Cardiac fibroblast (primary cell): ENCODE measurements at places on chromosomes 2 and 18.

DNA sequence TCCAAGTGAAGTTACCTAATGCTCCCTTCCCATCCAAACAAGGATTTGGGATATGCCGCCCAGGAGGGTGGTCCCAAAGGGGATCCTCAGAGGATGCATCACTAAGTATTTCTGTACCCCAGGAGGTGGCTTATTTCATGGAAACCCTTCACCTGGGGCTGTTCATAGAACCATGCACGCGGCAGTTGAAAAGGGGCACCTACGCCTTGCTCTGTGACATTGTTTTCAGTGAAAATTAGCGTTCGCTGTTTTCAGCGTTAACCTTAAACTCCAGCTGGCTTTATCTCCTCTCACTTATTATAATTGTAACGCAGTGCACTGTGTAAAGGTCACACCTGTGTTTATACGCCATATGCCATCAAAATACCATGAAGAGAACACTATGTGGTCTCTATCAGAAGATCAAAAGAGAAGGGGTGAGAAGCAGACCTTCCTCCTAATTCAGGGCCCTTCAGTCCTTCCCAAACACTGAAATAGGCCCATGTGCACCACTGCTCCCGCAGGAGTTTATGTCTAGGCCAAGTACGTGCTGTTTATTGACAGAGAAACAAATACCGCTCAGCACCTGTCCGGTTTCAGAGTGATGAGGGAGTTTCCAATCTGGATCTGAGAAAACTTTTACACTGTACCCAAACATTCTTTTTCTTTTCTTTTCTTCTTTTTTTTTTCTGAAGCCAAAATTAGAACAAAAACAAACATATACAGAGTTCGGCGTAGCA, 162.1 kb downstream of the BCL2 start:
- no peak for DNase-seq

DNA sequence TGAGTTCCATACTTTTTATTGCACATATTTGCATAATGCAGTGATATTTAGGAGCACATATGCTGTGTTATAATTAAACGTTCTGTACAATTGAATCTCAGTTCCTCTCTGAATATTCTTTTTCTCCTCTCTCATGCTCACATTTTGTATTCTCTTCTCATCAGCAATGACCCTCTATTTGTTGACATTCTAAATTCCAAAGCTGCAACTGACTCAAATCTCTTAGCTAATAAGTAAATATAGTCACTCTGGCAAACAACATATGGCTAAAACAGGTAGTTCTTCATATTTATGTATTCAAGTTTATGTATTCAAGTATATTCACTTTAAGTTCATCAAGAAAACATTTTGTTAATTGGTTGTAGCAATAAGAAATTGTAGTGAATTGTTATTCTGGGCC, 907.4 kb upstream of the VRK2 start:
- no peak for DNase-seq

- DNase-seq, result no peak
These were observed 32.9 kb downstream of the ITGB6 start for GRCh38 chr2:160167089-160167740.

- no peak for DNase-seq
These were observed 19.8 kb downstream of the LONRF2 start for GRCh38 chr2:100302585-100302892.

GRCh38 chr2:158825021-158825420, 29.9 kb downstream of the DAPL1 start:
- no peak for DNase-seq

GRCh38 chr2:269356-270030, 4.7 kb downstream of the ACP1 start:
- no peak for DNase-seq

DNA sequence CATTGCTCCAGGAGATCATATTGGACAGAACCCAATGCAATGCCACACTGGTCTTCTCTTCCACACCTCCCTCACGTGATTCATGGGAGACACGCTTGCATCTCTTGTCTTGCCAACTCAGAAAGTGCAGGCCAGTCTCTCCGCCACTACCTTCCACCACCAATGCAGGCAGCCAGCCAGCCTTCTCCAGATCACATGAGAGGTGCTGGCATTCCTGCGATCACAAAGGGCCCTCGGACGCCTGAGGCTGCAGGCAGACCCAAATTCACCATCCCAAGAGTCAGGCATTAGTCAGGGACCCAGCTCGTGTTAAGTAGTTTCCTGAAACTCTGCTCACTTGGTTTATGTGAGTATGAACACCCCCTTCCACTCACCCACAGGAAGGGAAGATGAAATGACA, 437.0 kb upstream of the ETAA1 start:
- DNase-seq, result no peak

GRCh38 chr18:13558790-13559189, 167.6 kb downstream of the FAM210A start:
- no peak for DNase-seq

DNA sequence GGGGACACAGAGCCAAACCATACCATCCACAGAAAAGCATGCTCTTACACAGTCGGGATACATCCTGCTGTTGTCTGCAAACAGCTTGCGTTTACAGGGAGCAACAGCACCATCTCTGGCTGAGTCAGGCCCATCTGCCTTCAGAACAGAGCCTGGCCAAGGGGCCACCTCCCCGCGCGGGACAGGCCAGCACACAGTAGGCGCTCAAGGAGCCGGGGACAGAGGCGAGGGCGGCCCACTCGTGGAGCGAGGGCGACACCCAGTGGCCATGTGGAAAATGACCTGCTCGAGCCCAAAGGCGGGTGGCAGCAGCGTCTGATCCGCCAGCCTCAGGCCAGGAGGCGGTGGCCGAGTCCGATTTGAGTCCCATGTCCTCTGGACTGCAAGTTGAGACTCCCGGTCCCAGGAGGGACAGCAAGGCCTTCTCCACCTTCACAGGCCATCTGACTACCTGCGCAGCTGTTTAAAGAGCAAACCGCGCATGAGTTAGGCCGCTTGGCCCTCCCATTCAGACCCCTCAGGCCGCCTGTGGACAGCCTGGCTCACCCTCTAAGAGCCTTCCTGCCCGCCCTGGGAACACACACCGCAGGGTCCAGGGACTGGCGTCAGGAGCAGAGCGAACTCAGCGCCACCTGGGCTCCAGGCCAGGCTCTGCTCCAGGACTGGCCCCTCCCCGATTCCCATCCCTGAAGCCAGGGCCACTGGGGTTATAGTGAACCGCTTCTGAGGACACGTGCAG, 38.3 kb downstream of the TTC32 start:
- peak; percentile 64 for DNase-seq

DNA sequence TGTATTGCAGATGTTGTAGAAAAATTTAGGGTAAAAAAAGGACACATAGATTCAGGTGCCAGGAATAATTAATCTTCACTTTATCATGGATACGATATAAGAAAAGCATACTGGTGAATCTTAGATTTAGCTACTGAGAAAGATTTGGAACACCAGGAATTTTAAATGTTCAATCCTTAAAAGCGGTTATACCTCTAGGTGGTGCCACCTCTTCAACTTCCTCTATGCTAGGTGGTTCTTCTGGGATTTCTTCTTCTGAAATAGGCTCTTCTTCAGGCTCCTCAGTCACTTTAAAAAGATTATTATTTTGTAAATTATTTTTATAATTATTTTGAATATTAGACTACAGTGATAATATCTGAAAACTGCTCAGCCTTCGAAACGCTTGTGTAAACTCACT, 133.1 kb downstream of the TTN start:
- DNase-seq, result no peak

DNA sequence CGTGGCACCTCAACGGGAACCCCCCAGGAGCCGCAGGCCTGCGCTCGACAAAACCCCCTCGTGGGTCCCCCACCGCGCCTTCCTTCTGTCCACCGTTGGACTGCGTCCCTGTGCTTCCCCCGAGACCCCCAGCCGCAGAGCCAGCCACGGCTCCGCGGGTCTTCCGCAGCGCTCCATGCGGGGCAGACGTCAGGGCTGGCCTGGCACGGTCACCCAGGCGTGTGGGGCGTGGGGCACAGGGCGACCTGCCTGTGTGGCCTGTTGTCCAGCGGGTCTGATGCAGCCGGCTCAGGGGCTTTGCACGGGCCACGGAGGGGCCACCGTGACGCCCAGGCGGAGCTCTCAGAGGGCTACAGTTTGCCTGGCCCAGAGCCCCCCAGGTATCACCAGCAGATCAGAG, 11.0 kb downstream of the NFATC1 start:
- DNase-seq, result no peak

GRCh38 chr2:145547620-145548019, 1027.7 kb upstream of the ZEB2 start:
- no peak for DNase-seq

DNA sequence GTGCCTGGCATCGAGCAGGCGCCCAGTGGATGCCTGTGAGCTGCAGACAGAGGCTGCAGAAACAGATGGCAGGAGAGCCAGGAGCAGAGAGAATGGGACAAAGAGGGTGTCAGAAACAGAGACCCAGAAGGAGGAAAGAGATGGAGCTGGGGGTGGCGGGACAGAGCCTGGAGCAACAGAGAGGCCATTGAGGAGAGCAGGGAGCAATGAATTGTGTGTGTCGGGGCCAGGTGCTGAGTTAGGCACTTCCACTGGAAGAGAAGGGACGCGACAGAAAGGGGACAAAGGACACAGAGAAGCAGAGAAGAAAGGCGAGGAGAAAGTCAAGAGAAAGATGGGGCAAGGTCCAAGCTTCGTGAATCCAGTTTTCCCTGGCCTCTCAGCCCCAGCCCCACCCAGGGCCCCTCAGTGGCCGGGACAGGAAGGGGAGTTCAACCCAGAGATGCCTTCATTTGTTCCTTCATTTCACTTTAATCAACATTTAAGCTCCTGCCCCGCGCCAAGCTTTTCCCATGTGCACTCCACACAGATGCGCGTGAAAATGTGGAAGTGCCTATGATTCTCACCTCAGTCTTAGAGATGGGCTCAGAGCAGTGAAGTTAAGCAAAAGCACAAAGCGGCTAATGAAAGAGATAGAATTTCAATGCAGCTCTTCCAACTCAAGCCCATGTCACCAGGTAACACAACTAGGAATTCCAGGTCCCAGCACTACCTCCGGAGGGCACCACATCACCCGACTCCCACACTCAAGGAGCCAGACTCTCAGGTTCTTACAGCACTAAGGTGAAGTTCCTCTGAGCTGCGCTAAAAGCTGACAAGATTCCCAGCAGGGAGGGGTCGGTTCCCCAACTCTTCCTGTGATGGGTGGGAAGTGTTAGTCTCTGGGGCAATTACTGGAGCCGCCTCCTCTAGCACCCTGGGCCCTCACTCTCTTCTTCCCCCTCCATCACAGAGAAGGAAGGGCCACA, 55.1 kb downstream of the TNS1 start:
- DNase-seq, result no peak

GRCh38 chr2:207692206-207693065, 19.0 kb upstream of the CCNYL1 start:
- peak; percentile 32 for DNase-seq

DNA sequence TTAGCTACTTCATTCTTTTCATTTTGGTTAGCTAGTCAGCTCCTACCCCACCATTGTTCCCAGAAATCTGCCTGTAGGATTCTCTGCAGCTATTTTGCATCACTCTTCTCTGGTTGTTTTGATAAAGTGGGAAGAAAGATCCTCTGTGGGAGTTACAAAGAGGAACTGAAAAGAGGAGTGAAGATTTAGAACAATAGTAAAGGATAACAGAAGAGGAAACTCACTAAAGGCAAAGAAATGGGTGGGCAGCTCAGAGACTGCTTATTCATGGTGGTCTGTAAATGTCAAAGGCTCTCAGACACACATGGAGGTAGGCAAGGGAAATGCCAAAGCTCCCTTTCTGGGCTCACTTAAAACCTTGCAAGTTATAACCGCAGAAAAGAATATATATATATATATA, 17.2 kb upstream of the CD207 start:
- DNase-seq, result no peak

GRCh38 chr18:26057344-26057773, 33.1 kb downstream of the SS18 start:
- DNase-seq, result peak; percentile 6

GRCh38 chr2:224798180-224798579, 82.0 kb upstream of the CCDC195 start:
- DNase-seq, result peak; percentile 15

DNA sequence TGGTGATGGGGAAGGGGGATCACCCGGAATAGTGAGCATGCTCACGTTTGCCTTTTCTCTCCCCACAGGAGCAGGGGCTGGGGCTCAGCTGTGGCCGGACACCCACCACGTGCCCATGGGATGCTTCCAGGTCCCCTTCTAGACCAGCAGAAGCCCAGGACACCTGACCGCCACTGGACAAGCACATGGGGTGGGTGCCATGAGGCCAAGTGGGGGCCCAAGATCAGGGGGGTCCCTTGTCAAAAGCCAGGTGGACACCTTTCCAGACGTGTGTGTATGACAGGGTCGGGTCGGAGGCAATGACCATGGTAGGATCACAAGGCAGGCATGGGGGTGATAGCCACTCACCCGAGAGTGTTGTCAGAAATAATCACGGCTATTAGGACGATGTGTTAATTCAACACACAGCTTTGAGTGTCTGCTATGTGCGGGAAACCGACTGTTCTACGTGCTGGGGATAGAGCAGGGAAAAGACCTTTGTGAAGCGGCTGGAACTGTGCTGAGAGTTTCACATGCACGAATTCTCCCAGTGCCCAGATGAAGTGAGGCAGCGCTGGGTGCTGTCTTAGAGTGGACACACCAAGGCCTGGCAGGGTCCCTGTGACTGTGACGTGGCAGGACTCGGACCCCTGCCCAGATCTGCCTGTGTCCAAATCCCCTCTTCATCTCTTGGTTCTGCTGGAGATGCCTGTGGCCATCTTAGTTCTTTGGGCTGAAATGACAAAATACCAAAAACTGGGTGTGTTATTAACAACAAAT, 244.7 kb downstream of the NDUFA10 start:
- DNase-seq, result no peak

GRCh38 chr18:57836557-57836956, 33.4 kb upstream of the ATP8B1 start:
- DNase-seq, result no peak

DNA sequence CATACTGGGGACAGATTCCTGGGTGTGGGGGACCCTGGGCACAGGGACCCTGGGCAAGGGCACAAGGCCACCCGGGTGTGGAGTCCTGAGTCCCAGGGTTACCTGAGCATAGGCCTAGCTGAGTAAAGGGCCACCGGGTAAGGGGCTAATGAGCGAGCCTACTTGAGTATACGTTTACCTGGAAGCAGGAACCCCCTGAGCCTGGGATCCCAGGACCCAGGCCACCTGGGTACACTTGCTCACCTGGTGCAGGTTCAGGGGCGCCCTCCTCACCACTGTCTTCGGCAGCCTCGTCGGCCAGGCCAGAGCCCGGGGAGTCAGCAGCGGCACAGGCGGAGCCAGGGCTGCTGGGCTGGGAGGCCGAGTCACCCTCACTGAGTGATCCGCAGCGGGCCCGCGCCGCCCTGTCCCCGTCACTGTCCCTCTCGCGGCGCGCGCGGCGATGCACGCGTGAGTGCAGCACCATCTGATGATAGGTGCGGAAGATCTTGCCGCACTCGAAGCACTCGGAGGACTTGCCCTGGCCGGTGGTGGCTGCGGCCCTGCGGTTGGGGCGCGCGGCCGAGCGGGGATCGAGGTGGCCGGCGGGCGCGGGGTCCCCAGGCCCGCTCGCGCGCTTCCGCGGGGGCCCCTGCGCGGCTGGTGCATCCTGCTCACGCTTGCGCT, 53.9 kb downstream of the ZNF516 start:
- no peak for DNase-seq
